DND-41 (cell line): ENCODE measurements at places on chromosomes 16 and 17.

DNA sequence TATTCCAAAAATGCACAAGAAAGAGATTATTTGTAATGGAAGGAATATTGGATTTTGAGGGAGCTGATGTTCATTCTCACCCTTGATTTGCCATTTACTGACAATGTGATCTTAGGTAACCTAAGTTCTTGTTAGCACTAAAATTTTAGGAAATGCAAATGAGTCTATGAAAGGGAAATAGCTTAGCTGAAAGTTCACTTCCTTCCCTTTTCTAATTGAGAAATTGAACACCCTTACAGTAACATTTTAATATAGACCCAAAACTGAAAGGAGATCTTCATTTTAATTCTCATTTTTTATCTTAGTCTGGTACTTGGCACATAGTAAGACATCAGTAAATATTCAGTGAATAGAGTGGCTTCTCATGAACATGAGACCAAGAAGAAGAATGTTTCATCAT, 10.9 kb upstream of the WSB1 start:
- H3K4me1 ChIP-seq, result no peaks in the 10 kb centered on the region
- H3K4me3 ChIP-seq, result no peak overlapping the region
- no peak overlapping the region for H3K27ac ChIP-seq
- DNase-seq, result no peak
- no peaks in the 10 kb centered on the region for H3K36me3 ChIP-seq

DNA sequence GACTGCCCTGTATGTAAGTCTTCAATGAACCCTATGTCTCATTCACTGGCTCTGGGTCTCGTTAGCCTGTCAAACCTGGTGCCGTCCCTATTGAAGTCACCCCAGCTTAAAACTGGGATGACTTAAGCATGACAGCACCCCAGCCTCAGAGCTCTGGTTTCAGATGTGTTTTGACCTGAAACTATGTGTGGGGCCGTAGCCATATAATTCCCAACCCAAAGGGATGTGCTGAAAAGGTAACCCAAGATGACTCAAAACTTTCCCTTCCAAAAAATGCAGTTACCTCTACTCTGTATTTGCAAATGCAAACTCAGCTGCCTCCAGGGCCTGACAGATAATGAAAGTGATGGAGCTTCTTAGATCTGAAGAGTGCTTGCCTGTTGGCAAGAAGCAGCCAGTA, 478.3 kb upstream of the ERCC4 start:
- no peaks in the 10 kb centered on the region for H3K36me3 ChIP-seq
- H3K4me1 ChIP-seq, result no peaks in the 10 kb centered on the region
- H3K27me3 ChIP-seq, result no peaks in the 10 kb centered on the region

DNA sequence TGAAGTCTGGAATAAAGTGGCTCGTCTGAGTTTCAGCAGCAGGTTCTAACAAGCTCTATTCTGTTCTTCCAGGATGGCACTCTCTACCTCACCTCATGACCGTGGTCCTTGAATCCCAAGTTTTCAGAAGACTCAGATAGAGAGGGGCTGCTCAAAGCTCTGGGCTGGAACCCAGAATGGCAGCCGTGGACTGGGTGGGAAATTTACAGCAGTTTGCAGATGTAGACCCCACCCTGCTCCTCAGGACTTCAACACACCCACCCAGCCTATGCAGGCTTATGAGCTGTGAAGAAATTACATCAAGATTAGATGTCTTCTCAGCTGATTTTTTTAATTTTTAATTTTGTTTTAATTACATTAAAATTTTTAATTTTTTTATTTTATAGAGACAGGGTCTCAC, 59.4 kb downstream of the METRNL start:
- peaks cover 4% of the 10 kb centered on the region for H3K27me3 ChIP-seq
- H3K4me3 ChIP-seq, result no peak overlapping the region
- H3K36me3 ChIP-seq, result no peaks in the 10 kb centered on the region
- H3K4me1 ChIP-seq, result no peaks in the 10 kb centered on the region
- no peak for DNase-seq

DNA sequence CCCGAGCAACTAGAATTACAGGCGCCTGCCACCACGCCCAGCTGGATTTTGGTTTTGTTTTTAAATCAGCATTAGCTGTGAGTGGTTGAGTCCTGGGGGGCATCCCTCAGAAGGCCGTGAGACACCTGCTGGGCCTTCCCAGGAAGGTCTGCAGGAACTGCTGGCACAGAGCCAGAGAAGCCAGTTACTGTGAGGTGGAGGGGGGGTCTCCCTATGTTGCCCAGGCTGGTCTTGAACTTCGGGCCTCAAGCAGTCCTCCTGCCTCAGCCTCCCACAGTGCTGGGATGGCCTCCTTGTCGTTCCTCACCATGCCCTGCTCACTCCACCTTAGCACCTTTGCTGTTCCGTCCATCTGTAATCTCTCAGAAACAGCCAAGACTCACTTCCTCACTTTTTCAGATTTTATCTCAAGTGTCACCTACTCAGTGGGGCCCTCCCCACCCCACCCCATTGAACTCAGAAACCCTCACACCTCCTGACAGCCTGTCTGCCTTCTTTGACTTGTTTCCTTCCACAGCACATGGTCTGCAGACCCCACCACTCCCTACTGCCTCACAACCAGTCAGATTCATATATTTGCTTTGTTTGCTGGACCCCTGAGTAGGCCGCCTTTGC, 62.3 kb downstream of the WSB1 start:
- no peak for DNase-seq
- no peaks in the 10 kb centered on the region for H3K27me3 ChIP-seq
- H3K27ac ChIP-seq, result no peak overlapping the region
- no peak overlapping the region for H3K4me3 ChIP-seq
- H3K4me1 ChIP-seq, result peaks cover 22% of the 10 kb centered on the region

- no peaks in the 10 kb centered on the region for H3K4me1 ChIP-seq
- H3K27me3 ChIP-seq, result no peaks in the 10 kb centered on the region
- H3K27ac ChIP-seq, result no peak overlapping the region
- no peaks in the 10 kb centered on the region for H3K36me3 ChIP-seq
- no peak overlapping the region for H3K4me3 ChIP-seq
- no peak for DNase-seq
Measured at GRCh38 chr16:46774743-46775177, 26.6 kb upstream of the MYLK3 start.

DNA sequence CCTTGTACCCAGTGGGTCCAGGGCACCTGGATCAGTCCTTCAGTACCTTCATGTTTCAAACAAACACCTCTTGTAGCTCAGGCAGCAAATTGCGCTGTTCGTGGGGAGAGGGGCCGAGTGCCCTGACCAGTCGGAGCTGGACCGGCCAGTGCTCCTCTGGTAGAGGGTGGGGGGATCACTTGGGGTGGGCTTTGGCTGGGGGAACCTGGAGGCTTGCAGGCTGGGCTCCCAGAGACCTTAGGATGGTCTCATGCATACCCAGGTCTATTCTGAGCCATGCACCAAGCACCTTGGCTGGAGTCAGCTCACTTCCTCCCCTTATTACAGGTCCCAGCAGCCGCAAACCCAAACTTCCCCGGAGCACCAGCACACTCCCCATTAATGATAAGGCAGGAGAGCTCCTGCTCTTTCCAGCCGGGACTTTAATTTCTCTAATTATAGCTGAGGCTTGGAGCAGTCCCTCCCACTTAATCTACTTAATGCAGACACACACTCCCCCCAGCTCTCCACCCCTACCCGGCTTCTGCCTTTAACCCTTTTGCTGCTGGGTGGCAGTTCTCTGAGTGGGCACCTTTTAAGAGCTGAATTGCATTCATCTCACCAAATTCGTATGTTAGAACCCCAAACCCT, 26.3 kb upstream of the MGAT5B start:
- H3K4me1 ChIP-seq, result peaks cover 9% of the 10 kb centered on the region
- no peak overlapping the region for H3K4me3 ChIP-seq
- H3K27ac ChIP-seq, result no peak overlapping the region
- H3K36me3 ChIP-seq, result no peaks in the 10 kb centered on the region
- DNase-seq, result no peak

DNA sequence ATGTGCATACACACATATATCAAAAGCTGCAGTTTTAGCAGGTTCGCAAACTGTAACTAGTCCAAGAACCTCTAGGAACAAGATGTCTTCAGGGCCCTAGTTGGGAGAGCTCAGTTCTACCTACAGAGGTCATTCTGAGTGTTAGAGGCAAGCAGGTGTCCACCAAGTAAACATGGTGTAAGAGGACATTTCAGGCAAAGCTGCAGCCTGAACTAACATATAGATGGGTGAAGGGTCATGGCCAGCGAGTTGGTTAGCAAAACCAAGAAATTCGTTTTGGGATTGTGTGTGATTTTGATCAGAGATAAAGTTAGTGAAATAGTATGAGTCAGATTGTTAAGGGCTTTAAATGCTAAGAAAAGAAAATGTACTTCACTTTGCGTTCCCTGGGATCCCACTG, 24.6 kb downstream of the C17orf75 start:
- H3K4me3 ChIP-seq, result no peak overlapping the region
- no peaks in the 10 kb centered on the region for H3K4me1 ChIP-seq
- no peak for DNase-seq
- H3K36me3 ChIP-seq, result no peaks in the 10 kb centered on the region

- H3K27me3 ChIP-seq, result no peaks in the 10 kb centered on the region
- no peak for DNase-seq
- H3K4me1 ChIP-seq, result no peaks in the 10 kb centered on the region
- no peaks in the 10 kb centered on the region for H3K36me3 ChIP-seq
Measured at GRCh38 chr17:67279115-67279514, 34.1 kb upstream of the HELZ start.

DNA sequence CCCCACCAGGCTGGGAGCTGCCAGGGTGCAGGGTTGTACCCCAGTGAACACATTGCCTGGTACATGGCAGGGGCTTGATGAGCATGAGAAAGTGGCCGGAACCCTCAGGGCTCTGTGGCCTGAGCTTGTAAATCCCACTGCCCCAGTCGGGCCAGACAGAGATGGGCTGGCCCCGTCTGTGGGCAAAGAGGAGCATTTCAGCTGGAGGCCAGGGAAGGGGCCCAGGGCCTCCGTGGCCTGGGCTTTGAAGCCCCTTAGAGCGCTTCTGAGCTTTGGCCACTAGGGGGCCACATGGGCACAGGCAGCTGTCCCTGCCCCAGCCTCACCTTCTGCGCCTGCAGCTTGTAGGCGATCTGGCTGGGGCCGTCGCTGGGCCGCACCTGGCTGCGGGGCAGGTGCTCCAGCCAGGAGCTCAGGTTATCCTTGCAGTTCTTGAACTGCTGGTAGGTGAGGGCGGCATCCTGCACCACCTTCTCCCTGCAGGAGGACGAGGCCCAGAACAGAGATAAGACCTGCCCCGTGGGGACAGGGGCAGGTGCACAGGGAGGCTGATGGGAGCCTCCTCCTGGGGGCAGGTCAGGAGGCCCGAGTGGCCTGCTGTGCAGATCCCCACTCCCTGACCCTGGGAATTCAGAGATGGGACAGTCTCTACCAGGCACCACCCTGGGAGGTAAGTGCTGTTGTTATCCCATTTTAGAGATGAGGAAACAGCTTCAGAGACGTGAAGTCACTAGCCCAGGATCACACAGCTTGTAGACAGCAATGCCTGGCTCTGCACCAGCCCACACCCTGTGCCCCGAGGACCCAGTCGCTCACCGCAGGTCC, 12.8 kb downstream of the EVPL start:
- no peaks in the 10 kb centered on the region for H3K36me3 ChIP-seq
- no peaks in the 10 kb centered on the region for H3K27me3 ChIP-seq
- peaks cover 8% of the 10 kb centered on the region for H3K4me1 ChIP-seq
- DNase-seq, result peak; percentile 82
- H3K27ac ChIP-seq, result peak overlapping the region; percentile 59
- no peak overlapping the region for H3K4me3 ChIP-seq

GRCh38 chr17:37535906-37536305, 46.2 kb downstream of the DUSP14 start:
- H3K27me3 ChIP-seq, result no peaks in the 10 kb centered on the region
- DNase-seq, result no peak
- H3K36me3 ChIP-seq, result peaks cover 87% of the 10 kb centered on the region
- no peak overlapping the region for H3K4me3 ChIP-seq

DNA sequence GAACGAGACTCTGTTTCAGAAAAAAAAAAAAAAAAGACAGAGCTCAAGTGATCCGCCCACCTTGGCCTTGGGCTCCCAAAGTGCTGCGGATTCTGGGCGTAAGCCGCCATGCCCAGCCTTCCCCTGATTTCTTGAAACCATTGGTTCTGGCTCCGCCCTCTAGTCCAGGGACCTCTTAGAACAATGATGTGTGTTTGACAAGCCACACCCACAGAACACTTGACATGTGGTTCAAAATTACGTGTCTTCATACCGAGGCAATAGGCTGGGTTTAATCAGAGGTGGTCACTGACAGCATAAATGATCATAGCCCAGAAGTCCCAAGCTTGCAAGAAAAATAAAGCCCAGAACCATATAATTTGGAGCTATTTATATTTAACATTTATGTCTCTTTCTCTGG, 23.0 kb downstream of the KNOP1 start:
- no peaks in the 10 kb centered on the region for H3K27me3 ChIP-seq
- no peak for DNase-seq
- peaks cover 56% of the 10 kb centered on the region for H3K36me3 ChIP-seq

GRCh38 chr17:5711344-5711743, 127.0 kb upstream of the NLRP1 start:
- H3K4me3 ChIP-seq, result no peak overlapping the region
- no peaks in the 10 kb centered on the region for H3K36me3 ChIP-seq
- H3K27me3 ChIP-seq, result peaks cover 11% of the 10 kb centered on the region
- no peak for DNase-seq
- H3K4me1 ChIP-seq, result no peaks in the 10 kb centered on the region

DNA sequence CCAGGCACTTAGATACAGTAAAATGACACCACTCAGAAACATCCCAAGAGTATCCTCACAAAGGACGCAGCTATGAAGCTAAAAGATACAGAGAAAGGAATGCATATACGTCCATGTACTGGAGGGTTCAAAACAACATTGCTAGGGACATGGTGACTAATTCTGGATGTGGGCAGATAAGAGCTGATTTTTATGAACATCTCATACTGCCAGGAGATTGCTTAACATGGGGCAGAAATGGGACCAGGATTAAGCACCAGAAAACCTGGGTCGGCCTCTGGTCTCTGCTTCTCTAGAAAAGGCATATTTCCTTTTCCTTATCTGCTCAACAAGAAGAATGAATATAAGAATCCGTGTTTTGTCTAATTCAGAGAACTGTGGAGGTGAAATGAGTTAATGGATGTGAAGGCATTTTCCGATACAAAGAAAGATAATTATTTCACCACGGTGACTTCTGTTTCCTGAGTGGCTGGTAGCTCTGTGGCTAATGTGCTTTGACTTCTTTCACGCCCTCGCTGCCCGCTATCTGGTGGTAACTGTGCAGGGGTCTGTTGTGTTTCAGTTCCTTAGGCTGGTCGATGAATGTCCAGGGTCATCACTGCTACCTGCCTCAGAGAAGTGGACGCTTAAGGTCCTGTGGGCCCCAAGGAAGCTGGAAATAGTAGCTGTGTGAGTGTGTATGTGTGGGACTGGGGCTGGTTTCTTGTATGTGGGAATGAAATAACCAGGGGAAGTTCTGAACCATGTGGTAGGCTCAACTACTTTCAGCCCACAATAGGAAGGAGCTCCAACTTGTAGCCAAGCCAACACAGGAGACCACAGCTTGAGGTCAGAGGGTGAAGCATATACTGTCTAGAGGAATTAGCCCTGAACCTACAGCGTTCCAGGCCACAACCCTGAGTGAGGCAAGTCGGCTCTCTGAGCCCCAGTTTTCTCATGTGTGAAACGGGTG, 15.8 kb upstream of the CCL5 start:
- no peak for DNase-seq
- no peak overlapping the region for H3K27ac ChIP-seq
- H3K4me3 ChIP-seq, result no peak overlapping the region
